Activated naive CD8-positive, alpha-beta T cell treated with anti-CD3 and anti-CD28 coated beads for 36 hours (primary cell): ENCODE measurements at places on chromosomes 2 and 18. TPM values are rescaled to one million over a fixed set of nuclear protein-coding genes. Genes with fewer than 3 reads are reported as not detected.
A peak's percentile ranks its signal among the peaks of the same experiment; 100 is the strongest.

MAPK4 gene
- total RNA-seq: not detected

CSRNP3 gene
- total RNA-seq: not detected

UCN gene
- total RNA-seq: 1.3 TPM

CNDP2 gene
- 207 TPM for total RNA-seq

ARMC9 gene
- total RNA-seq: 5.1 TPM

PREB gene
- total RNA-seq: 63.3 TPM

PAIP2B gene
- total RNA-seq: 2.4 TPM

EVX2 gene
- total RNA-seq: not detected

DNAJC5G gene
- total RNA-seq: not detected

GRCh38 chr2:179338681-179339080, 74.0 kb upstream of the SESTD1 start:
- DNase-seq: no peak

GRCh38 chr2:203909261-203909967, 27.1 kb upstream of the ICOS start:
- DNase-seq: no peak

DNA sequence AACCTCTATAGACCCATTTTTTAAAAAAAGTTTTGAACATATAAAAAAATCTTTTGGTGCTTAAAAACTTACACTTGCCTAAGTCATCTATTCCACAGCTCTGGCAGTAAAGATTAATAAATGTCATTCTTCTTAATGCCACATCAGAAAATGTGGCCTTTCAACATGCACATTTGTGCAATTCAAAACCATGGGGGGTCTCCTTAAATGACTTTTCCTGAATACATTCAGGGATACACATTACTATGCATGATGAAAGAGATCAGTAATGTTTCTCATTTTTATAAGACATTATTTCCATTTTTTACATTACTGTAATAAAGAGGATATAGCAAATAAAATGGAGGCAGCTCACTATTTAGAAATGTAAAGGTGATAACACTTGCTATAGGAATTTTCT, 142.3 kb downstream of the RBM43 start:
- no peak for DNase-seq

DNA sequence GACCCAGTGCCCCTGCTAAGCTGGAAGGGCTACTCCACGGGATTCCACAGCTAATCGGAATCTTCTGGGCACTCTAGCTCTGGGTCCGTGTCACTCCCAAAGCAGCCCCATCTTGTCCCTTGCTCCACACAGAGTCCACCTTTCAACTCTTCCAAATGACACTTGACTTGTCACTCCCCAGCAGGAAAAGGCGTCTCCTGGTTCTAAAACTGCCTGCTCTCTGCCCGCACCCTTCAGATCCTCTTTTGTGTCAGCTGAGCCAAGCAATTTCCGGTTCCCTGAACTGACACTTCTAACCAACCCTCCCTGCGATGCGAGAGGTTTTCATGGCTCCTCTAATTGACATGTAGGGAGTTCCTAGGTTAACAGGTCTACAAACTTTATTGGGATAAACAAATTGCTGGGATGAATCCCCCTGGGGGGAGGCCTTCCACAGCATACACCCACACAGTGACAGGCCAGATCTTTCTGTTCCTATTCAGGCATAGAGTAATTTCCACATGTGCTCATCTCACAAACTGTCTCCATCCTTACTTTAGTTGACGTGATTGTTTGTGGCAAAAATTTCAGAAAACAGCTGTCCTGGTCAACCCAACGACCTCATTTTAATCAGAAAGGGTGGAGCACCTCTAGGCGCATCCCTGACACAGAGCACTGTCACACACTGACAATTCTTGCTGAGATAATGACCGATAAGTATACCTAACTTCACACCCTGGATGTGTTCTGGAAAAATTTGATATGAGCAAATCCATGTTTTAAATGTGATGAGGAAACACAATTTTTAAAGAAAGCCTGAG, 104.9 kb downstream of the RBMS1 start:
- DNase-seq: peak; percentile 30

DNA sequence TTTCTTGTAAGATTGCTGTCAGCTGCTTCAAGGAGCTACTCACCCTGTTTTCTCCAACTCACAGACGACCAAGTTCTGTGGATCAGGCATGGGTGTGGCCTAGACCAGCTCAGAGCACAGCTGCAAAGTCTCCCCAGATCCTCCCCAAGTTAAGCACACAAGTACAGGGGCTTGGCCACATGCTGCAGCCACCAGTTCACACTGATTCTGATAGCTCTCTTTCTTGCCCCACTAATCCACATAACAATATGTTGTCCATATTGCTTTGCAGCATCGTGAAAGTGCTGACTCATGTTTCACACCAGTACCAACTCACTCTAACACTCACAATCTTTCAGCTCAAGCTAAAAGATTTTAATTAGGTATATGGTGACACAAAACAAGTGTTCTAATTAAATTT, 437.0 kb downstream of the PARD3B start:
- DNase-seq: no peak

GRCh38 chr2:137178951-137179377, 413.6 kb downstream of the THSD7B start:
- no peak for DNase-seq

DNA sequence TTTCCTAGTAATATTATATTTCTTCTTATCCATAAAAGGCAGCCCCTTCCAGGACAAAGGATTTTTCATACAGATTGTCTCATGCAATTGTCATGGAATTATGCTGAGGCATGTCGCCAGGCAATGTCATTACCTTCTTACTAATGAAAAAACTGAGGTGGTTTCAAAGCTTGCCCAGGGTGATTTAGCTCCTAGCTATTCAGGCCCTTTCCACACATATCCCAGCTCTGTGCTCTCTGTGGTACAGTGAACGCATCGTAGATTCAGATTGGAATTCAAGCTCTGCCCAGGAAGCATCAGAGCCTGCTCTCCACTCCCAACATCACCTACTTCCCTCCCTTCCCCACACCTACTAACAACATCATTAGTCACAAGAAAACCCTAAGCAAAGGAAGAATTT, 60.1 kb downstream of the ATP8B1 start:
- no peak for DNase-seq

DNA sequence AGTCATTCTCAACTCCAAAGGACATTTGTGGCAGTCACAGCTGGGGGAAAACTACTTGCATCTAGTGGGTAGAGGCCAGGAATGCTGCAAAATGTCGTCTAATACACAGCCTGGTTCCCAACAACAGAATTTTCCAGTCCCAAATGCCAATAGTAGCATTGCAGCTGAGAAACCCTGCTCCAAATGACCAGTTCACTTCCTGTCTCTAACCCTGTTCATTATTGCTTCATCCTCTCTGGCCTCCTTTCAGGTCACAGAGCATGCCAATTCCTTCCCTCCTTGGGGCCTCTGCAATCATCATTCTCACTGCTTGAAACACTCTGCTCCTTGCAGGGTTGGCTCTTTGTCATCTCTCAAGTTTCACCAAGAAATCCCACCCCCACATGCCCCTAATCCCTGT, 139.1 kb downstream of the IRS1 start:
- no peak for DNase-seq

DNA sequence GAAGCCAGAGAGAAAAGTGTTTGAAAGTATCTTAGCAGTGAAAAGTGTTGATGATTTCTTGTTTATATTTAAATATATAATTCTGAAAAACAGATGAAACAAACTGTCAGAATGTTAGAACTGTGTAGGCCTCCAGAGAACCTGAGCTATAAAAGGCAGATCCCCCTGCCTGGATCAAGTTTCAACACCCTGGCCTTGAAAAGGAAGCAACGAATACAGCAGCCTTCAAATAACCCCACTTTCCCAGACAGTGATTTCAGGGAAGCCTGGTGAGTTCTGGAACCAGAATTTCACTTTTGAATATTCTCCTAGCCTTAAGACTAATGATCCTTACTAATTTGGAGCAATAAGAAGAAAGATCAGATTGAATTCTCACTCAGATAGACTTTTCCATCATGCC, 13.3 kb upstream of the TRIM43 start:
- no peak for DNase-seq

GRCh38 chr18:56409736-56410135, 228.7 kb downstream of the TXNL1 start:
- DNase-seq: no peak

DNA sequence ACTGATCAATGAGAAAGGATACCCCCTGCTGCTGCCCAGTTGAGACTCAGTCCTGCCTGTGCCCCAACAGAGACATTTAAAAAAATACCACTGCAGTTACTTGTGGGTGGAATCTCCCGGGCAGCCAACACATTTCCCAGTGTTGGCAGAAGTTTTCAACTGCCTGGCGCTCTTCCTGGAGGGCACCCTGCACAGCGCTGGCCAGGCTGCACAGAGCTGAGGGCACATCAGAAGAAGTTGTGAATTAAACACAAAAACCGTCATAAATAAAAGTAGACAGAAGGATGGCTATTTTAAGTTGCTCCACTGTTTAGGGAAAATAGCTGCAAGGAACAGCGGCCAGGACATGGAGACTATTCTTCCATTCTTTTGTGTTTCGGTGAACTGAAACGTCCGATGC, 110.2 kb upstream of the THOC1 start:
- no peak for DNase-seq

GRCh38 chr2:151845884-151846283, 17.7 kb upstream of the ARL5A start:
- DNase-seq: no peak

DNA sequence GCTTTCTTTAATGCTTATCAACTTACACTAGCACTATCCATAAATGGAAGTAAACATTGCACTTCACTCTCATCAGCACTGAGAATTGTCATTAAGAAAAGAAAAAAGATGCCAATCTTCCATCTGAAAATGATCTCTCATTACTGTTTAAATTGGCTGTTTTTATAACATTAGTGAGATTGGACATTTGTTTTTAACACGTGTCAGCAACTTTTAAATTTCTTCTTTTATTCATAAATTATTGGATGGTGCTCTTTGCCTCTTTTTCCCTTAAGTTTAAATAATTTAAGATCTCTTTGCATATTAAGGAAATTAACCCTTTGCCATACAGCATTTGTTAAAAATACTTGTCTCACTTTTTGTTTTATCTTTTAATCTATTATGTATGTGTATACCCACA, 146.5 kb upstream of the CHST9 start:
- DNase-seq: no peak

- DNase-seq: peak; percentile 61
These were observed 141.9 kb downstream of the ANKRD44 start for GRCh38 chr2:197168705-197169104.

GRCh38 chr2:55019526-55020258, 30.6 kb downstream of the RTN4 start:
- no peak for DNase-seq

DNA sequence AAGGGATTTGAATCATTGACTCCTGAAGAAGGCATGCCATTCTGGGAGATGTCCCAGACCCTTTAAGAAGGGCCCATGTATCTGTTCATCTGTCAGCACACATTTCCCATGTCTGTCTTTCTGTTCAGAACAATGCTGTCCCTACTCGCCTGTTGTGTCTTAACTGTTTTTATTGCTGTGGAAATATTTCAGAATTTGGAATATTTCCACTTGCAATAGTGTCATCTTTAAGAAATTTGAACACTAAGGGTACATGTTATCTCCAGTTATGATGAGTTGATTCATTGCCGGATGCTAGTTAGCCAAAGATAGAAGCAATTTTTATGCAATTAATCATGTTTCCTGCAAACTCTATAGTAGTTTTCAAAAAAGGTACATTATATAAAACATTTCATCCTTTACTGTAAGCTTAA, 36.9 kb upstream of the NT5C1B start:
- DNase-seq: no peak

DNA sequence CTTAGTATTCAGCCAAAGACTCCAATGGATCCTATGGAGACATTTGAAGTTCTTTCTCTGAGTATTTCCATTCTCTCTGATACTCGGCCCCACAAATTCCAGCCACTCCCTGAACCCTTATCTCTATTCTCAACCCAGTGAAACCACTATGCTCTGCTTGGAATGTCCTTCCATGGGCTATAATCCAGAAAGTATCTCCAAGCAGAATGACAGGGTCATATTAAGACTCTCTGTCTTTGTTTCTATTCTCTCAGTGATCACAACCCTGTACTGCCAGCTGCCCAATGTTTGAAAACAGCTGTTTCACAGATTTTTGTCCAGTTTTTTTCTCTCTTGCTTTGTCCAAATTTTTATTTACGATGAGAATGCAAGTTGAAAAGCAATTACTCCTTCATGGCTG, 21.9 kb downstream of the CHMP3 start:
- DNase-seq: no peak

GRCh38 chr2:65435625-65436168, 3.3 kb upstream of the SPRED2 start:
- peak; percentile 67 for DNase-seq

DNA sequence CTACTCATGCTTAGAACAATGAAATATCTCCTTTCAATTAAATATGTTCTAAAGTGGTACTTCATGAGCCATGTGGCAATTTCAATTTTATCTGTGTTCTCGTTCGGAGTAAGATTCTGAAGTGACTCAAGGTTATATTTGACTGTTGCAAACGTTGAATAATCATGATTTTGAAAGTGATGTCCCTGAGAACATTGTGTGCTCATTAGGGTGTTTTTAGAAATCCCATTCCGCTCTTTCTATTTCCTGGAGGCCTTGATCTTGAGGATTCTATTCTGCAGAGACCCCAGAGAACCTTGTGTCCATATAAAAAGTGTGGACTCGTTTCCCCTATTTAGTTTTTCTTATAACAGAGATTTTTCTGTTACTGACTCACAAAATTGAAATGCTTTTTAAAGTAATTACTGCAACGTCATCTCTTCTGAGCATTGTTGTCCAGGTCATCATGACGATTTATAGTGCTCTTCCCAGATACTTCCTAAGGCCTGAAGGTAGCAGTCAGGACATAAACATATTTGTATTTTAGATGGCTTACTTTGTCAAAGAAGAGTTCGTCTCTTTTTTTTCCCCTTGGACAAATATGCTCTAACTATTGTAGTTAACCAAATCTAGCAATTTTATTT, 27.2 kb downstream of the IL1R2 start:
- DNase-seq: no peak

DNA sequence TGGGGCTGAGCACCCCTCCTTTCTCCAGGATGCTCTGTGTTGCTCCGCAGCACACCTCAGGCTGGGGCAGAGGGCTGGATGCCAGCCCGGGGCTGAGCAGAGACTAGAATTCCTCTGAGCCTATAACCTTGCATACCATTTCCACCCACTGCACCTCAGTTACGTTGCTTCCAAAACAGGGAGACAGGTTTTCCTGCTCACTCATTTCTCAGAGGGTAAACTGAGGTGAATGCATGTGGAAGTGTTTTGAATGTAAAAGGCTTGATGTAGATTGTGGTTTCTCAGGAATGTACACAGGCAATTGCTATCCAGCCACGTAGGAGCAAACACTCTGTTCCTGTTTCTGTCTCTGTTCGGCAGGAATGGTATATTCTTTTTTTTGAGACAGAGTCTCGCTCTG, 45.3 kb downstream of the EDAR start:
- no peak for DNase-seq
